NCI-H2029 treated with DMSO at 0.1 percent for 48 hours (cell line): ENCODE measurements at places on chromosomes 12 and 14.

DNA sequence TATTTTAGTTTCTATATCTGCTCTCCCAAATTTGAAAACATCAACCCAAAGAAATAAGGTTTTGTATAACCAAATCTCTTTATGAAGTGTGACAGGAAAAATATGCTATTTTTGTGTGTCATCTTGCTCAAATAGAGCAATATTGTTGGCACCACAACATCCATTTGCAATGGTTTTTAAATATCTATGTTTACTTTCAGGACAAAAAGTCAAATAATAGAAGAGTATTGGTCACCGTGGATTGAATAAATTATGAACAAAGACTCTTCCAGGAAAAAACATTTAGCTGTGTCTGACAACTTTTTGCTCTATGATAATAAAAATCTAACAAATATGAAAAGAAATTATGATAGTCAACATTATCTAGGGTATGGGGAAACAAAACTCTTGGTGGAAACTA is 439.2 kb downstream of the BTG1 start:
- no peak for DNase-seq

GRCh38 chr14:104702106-104702505 is 12.7 kb downstream of the INF2 start:
- no peak for DNase-seq

GRCh38 chr12:32566663-32567295 is 112.3 kb upstream of the DNM1L start:
- DNase-seq, result no peak

- DNase-seq, result no peak
Measured at GRCh38 chr12:122013791-122014590, 7.7 kb upstream of the BCL7A start.

DNA sequence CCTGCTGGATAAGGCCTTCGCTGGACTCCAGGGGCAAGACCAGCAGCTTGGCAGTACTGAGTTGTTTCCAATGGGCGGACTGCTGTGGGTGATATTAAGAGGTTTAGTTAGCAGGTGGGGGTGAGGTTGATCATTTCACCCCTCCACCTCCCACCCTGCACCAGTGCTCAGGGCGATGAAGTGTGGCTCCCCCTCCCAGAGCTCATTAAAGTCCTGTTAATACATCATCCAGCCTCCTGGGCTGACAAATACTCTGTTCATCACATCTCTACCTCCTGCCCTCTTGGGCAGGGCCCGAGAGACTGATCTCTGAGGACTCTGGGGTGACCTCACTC is 2.4 kb upstream of the FIGNL2 start:
- DNase-seq, result no peak

- DNase-seq, result no peak
Measured at GRCh38 chr14:62778310-62778709, 266.9 kb downstream of the KCNH5 start.

DNA sequence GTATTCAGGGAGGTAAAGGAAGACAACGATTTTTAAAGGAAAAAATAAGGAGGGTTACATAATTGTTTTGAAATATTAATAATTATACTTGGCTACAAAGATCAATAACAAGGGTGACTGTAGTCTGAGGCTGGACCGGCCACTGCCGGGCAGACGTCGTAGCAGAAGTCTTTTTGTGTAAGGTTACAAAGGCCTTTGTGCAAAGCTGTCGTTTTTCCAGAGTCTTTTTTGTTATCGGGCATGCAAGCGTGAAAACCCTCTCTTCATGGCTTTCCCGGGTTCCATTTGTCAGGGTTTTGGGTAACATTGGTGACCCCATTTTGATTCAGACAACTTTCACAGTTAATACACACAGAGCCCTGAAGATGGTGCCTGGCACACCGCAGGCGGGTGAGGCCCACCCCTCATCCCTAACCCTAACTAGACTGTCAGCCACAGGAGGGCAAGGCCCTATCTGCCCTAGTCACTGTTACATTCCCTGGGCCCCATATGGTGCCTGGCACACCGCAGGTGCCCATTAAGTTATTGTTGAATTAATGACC is 31.3 kb downstream of the RILPL1 start:
- no peak for DNase-seq

DNA sequence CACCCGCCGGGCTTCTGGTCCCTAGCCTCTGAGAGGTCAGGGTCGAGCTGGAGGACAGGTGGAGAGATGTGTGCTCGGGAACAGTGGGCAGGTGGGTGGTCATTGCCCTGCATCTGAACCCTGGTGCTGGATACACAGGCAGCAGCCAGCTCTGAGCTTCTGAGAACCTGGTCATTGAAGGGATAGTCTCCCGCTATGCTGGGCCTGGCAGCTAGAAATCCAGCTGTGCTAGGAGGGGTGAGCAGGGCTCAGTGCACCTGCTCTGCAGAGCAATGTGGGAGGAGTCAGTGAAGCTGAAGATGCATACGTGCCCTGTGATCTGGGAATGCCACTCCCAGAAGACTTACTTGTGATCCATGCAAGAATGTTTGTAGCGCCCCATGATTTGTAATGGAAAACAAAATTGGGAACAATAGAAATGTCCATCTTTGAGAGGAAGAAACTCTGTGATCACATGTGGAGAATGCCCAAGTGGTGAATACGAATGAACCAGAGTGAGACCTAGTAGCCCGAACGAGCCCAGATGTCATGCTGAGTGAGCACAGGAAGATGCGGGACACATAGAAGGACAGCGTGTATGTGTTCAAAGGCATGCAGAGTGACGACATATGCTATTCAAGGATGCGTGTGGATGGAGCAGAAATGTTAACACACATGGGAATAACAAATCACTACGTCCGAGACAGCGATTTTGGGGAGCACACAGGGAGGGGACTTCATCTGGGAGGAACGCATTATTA is 63.4 kb downstream of the AACS start:
- no peak for DNase-seq

GRCh38 chr14:91010153-91010533 is 50.3 kb downstream of the RPS6KA5 start:
- no peak for DNase-seq

DNA sequence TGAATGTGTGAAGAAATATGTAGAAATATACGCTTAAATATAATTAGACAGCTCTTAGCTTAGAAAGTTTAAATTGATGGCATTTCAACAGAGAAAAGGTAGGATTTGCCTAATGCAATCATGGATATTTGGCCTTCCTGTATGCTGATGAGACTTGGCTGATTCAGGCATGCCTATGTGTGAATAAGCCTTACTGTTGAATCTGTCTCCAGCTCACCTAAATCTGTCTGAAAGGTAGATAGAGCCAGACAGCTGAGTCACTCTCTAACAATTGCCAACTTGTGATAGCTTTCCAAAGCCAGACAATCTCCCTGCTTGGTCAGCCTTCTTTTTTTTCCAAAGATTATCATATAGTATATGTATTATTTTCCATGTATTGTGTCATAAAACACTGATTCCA is 92.8 kb upstream of the FLRT2 start:
- DNase-seq, result no peak

- no peak for DNase-seq
Measured at GRCh38 chr14:68285421-68286179, 466.0 kb downstream of the RAD51B start.

DNA sequence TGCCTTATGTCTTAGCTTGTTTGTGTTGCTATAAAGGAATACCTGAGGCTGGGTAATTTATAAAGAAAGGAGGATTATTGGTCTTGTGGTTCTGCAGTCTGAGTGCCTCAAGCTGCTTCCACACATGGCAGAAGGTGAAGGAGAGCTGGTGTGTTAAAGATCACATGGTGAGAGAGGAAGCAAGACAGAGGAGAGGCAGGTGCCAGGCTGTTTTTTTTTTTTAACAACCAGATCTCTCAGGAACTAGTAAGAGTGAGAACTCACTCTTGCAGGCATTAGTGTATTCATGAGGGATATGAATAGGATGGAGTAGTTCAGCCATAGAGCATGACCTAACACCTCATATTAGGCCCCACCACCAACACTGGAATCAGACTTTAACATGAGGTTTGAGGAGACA is 123.4 kb downstream of the CMAS start:
- no peak for DNase-seq

DNA sequence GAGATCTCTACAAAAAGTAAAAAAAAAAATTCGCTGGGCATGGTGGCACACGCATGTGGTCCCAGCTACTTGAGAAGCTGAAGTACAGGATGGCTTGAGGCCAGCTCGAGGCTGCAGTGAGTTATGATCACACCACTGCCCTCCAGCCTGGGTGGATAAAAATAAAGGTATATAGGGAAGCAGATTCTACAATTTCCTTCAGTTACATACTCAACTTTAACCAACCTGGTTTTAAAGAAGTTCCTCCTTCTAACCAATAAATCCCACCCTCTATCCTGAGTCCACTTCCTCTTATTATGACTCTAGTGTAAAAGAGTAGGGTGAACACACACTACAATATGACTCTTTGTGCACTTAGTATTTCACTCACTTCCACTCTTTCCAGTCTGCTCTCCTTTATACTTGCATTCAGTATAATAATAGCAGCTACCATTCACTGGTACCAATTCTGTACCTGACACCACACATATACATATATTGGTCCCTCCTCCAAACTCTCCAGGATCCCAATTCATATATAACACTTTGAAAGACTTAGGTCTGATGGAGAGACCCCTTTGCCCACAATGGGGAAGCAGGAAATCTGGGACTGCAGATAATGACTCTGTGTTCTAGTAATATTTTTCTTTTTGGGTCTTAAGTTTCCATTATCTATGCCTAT is 2.3 kb downstream of the ARF3 start:
- DNase-seq, result no peak

GRCh38 chr14:35687335-35687939 is 121.7 kb downstream of the RALGAPA1 start:
- DNase-seq, result peak; percentile 98

- no peak for DNase-seq
Measured at GRCh38 chr12:11778713-11779685, 129.5 kb downstream of the ETV6 start.
